Dermis blood vessel endothelial cell (primary cell): ENCODE measurements at places on chromosomes 3 and 15. TPM values are rescaled to one million over a fixed set of nuclear protein-coding genes. Genes with fewer than 3 reads are reported as not detected.
A peak's percentile ranks its signal among the peaks of the same experiment; 100 is the strongest.

The LIPH gene
- 0.19 TPM in 1 of 2 replicates, not detected in the other for total RNA-seq

DNA sequence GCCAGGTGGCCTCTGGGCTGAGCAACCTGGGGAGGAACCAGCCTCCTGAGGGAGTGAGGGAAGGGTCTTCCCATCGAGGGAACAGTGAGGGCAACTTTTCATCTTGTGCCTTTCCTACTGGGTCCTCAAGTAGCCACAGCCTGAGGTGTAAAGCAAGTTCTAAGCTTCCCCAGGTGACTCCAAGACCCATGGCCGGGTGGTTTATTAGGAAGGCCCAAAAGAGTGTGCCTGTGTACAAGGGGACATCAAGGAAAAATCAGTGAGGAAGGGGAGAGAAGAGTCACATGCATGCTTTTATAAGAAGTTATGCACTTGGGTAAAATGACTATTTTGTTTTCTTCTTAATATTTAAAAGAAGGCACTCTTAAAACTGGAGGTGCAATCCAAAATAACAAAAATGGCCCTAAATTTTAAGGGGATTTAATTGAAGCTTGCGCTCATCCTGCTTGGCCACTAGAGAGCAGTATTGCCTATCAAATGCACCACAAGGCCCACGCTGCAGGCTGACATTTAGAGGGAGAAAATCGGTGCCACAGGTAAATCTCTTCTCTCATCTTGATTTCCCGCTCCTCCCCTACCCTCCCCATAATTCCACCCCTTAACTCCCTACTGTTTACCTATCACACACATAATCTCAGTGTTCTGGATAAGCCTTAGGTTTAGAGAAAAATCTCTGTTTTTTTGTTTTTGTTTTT lies 6.7 kb downstream of the NANOGP8 start:
- DNase-seq, result peak; percentile 75

DNA sequence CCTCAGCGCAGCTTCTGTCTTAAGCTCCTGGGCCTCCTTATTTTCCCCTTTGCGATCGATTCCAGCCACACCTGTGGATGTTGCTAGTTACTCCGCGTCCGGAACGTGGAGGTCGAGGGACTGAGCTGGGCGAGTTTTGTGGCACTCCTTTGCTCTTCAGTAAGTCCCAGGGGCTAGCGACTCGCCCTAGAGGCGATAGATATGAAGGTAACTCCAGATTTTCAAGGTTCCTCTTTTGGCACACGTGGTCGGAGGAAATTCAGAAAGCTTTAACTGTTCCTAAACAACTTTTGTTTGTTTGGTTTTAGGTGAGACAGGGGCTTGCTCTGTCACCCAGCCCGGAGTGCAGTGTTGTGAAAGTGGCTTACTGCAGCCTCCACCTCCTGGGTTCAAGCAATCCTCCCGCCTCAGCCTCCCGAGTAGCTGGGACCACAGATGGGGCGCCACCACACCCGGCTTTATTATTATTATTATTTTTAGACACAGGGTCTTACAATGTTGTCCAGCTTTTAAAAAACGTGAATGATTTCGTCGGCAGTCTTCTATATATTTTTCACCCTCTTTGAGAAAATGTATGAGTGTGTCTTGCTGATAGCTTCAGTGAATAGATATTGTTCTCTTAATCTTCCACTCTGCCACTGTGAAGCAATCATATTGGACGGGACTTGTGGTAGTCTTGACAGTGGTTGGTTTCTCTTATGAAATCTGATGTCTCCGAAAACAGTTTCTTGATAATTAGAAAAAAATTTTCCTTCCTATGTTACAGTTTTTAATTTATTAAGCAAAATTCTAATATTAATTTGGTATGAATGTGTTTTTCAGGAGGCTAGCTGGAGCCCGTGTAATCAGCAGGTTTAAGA lies 785 bp downstream of the MFSD1 start:
- peak; percentile 47 for DNase-seq

- no peak for DNase-seq
Measured at GRCh38 chr3:77536038-77536775, 496.3 kb downstream of the ROBO2 start.

- DNase-seq, result no peak
Measured at GRCh38 chr3:111937871-111938270, 41.0 kb upstream of the ABHD10 start.

DNA sequence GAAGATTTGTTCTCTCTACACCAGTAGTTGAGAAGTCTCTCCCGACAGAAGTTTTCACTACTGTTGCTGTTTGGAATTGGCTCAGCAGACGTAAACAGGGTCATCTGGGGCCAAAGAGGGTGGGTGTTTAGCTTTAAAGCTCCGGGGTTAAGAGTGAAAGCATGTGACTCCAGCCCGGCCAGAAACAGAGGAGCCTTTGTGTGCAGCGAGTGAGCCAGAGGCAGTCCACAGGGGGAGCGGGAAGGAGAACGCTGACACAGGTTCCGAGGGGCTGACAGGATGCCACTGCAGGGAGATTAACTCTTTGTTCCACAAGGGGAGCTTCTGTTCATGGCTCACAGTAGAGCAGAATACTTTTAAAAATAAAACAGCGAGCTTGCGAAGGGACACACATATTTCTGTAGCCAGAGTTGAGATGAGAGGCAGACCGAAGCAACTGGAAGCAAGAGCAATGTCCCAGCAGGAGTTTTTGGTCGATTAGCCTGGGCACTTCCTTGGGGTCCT lies 26.9 kb downstream of the BMF start:
- DNase-seq, result peak; percentile 92

GRCh38 chr3:134658555-134658954 lies 7.7 kb upstream of the KY start:
- no peak for DNase-seq
